ENCODE measurements at places on chromosomes 3 and 15. TPM values are rescaled to one million over a fixed set of nuclear protein-coding genes. Genes with fewer than 3 reads are reported as not detected.

Gene PRRT3
- 5.7 TPM for total RNA-seq

Gene IL17RB
- total RNA-seq = 3.1 TPM

Gene CFAP100
- total RNA-seq = 1.1 TPM

Gene CCR5
- not detected for total RNA-seq

Gene SLC7A14
- 0.09 TPM for total RNA-seq

Gene CIDEC
- not detected for total RNA-seq

Gene MYL3
- not detected for total RNA-seq

Gene KCTD6
- total RNA-seq = 18.2 TPM

Gene FBXO40
- not detected for total RNA-seq

Gene MED12L
- total RNA-seq = 12.8 TPM

Gene PIERCE2
- total RNA-seq = 2.0 TPM

Gene SLC6A11
- total RNA-seq = 2.6 TPM

Gene LNP1
- total RNA-seq = 6.9 TPM

DNA sequence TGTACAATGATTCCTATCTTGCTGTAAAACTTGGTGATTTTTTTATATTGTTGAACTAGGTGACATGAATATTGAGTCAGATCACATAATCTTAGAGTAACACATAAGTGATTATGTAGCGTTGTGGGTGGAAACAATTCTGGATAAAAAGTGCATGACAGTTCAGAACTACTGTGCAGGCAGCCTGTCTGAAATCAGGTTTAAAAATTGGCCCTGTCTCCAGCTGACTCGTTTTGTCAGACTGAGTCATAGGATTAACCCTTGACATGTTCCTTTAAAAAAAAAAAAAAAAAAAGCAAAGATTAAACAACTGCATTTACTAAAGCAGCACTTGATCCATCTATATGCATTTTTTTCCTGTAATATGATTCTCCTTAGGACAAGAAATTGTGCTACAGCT, 160.0 kb upstream of the CGNL1 start:
- no peak for DNase-seq

- peak; percentile 45 for DNase-seq
Measured at GRCh38 chr3:66378256-66378655, 122.6 kb downstream of the LRIG1 start.

GRCh38 chr3:48219543-48219942, 3.8 kb upstream of the CAMP start:
- no peak for DNase-seq

GRCh38 chr3:116341899-116342298, 103.4 kb downstream of the LSAMP start:
- no peak for DNase-seq

- peak; percentile 26 for DNase-seq
Measured at GRCh38 chr3:185070491-185071286, 82.2 kb downstream of the C3orf70 start.

DNA sequence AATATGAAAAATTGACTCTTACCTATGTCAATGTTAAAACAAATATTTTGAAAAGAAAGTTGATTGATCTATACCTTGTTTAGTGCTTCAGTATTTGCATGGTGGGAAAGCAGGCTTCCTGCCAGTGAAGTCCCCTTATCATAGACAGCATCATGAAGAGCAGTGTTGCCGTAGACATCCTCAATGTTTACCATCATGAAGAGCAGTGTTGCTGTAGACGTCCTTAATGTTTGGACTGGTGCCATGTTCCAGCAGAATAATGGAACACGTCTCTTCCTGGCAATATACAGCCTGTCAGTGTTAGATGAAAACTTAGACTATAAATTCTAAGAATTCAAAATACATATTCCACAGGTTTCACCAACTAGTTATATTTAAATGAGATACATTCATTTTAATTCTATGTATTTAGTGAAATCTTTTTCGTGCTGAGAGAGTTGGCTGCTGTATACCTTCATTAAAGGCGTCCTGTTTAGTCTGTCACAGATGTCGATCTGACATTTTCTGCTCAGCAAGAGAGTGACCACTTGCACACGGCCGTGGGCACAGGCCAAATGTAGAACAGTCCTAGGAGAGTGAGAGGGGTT, 116.8 kb downstream of the LMLN start:
- no peak for DNase-seq

- peak; percentile 83 for DNase-seq
Measured at GRCh38 chr3:20340324-20340928, 154.4 kb upstream of the SGO1 start.

- no peak for DNase-seq
Measured at GRCh38 chr3:10417847-10418246, 87.5 kb downstream of the ATP2B2 start.

GRCh38 chr3:151093148-151093547, 7.7 kb downstream of the MED12L start:
- no peak for DNase-seq

DNA sequence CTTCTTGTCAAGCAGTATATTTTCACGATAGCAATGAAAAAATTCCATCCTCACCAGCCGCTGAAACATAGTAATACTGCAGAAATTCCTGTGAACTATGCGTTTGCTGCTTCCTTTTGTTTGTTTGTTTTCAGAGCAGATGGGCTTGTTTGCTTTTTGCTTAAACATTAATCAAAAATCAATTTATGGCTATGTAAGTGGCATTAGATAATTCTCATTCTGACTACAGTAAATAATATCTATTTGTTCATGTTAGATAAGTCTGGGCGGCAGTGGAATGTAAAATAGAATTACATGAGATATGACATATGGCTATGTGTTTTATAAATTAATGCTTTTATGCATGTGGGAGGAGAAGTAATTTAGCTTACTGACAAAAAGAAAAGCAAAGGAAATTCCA, 163.7 kb downstream of the PGPEP1L start:
- no peak for DNase-seq

DNA sequence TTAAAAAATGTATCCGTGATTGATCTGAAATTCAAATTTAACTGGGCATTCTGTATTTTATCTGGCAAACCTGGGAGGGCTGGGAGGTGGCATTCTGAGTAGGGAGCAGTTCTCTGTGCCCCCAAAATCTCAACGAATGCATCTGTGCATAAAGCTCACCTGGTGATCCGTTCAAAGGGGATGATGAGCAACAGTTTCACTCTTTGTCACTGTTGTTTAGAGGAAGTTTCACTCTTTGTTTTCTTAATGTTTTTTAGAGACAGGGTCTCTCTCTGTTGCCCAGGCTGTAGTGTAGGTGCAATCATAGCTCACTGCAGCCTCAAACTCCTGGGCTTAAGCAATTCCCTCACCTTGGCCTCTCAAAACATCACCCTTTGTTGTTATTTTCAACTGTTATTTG, 186.7 kb downstream of the SSR3 start:
- no peak for DNase-seq

GRCh38 chr15:96693990-96694517, 363.6 kb downstream of the NR2F2 start:
- no peak for DNase-seq

GRCh38 chr3:142930463-142930862, 33.0 kb downstream of the PAQR9 start:
- DNase-seq = no peak

DNA sequence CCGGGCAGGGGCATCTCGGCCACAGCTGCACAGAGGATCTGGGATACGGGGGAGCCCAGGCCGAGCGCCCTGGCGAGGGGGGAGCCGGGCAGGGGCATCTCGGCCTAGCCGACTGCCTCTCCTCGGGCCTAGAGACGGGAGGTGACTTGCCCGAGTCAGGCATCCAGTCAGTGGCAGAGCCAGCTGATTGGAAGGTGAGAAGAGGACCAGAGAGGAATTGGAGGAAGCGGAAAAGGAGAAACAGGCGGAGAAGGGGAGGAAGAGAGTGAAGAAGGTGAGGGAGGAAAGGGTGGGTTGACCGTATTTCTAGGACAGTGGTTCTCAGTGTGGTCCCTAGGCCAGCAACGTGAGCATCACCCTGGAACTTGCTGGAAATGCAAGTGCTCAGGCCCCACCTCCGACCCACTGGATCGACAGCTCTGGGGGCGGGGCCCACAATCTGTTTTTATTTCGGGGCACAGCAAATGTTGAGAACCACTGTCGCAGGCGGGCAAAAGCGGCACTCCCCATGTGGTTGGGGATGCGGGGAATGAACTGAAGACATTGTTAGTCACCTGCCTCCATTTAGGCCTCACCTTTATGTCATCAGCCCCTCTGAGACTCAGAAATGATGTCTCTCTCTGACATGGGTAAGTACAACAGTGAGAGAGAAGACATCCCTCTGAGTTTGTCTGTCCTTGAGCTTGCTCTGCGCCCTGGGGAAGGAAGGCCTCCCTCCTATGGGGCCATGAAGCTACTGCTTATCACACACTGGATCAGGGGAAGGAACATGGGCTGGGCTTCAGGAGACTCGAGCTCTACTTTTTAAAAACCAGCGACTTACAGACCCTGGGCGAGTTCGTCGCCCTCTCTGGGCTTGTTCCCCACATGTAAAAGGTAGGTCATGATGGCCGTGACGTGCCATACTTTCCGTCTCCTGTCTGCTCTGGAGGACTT, 1.0 kb upstream of the MELTF start:
- DNase-seq = no peak

- no peak for DNase-seq
Measured at GRCh38 chr15:27514526-27514925, 543.5 kb downstream of the GABRG3 start.

DNA sequence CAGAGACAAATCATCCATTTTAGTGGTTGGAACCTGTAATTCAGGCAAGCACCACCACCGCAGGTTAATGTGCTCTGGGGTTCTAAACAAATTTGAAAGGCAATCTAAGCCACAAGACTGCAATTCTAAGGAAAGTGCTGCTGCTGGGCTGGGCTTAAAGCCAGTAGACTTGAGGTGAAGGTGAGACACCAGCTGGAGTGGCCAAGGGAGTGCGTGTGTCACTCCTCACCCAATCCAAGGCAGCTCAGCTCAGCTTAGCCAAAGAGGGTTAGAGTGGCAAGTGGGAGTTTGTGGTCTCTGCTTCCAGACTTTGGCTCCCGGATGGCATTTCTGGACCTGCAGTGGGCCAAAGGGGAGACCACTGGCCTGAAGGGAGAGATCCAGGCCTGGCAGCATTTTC, 1655.6 kb downstream of the SI start:
- DNase-seq = no peak

GRCh38 chr3:8457039-8457438, 44.6 kb upstream of the LMCD1 start:
- DNase-seq = no peak

GRCh38 chr3:43866529-43867353, 176.0 kb downstream of the ABHD5 start:
- DNase-seq = no peak

DNA sequence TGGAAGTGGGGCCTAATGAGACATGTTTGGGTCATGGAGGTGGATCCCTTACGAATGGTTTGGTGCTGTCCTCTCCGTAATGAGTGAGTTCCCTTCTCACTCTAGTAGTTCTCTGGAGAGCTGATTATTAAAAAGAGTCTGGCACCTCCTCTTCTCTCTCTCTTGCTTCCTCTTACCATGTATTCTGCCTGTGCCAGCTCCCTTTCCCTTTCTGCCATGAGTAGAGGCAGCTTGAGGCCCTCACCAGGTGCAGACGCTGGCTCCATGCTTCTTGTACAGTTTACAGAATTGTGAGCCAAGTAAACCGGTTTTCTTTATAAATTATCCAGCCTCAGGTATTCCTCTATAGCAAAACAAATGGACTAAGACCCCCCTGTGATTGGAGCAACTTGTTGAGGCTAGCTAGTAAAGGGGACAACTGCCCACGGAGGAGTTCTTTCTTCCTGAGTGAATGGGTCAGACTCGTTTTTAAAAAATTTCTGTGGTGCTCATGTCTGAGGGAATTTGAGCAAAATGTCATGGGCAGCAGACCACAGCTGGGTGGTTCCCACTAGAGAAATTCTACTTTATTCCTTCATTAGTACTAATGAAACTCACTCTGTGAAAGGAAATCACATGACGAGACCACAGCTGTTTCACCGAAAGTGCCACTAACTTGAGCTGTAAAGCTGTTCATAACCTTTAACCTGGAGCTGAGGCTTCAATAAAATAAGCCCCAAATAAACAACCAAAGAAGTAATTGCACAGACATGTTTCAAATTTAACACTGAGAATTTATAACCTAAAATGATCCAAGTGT, 210.0 kb downstream of the NFKBIZ start:
- DNase-seq = no peak

DNA sequence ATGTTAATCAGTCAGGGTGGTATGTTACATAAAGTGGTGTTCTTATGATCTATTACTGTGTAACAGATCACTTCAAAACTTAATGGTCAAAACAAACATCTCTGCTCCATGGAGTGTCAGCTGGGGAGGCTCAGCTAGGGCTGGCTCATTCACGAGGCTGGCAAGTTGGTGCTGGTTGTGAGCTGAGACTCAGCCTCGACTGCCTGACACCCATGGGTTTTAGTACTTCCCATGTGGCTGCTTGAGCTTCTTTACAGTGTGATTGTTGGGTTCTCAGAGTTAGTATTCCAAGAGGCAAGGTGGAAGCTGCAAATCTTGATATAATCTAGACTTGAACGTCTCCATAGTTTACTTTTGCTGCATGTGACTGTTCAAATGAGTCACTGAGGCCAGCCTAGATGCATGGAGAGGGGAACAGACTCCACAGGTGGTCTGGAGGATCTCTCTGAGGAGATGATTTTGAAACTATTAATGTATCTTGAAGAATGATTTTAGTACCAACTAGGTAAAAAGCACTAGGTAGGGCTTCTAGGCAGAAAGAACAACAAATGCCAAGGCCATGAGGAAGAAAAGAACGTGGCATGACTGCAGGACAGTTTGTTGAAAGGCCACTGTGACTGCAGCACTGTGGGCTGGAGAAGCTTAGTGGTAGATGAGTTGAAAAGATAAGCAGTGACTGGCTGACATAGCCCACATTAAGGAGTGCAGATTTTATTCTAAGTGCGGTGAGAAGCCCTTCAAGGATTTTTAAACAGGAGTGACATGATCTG, 281.1 kb upstream of the PROK2 start:
- no peak for DNase-seq

DNA sequence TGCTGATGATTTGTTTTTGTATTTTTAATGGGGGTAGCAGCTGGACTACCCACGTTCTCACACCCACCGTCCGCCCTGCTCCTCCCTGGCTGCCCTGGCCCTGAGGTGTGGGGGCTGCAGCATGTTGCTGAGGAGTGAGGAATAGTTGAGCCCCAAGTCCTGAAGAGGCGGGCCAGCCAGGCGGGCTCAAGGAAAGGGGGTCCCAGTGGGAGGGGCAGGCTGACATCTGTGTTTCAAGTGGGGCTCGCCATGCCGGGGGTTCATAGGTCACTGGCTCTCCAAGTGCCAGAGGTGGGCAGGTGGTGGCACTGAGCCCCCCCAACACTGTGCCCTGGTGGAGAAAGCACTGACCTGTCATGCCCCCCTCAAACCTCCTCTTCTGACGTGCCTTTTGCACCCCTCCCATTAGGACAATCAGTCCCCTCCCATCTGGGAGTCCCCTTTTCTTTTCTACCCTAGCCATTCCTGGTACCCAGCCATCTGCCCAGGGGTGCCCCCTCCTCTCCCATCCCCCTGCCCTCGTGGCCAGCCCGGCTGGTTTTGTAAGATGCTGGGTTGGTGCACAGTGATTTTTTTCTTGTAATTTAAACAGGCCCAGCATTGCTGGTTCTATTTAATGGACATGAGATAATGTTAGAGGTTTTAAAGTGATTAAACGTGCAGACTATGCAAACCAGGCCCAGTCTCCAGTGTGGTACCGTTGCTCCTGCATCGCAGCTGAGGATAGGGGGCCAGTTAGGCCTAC, 1.4 kb upstream of the FES start:
- DNase-seq = no peak

GRCh38 chr3:102129760-102130608, 280.7 kb downstream of the NFKBIZ start:
- no peak for DNase-seq
